ENCODE measurements at places on chromosomes 4 and X. TPM values are rescaled to one million over a fixed set of nuclear protein-coding genes. Genes with fewer than 3 reads are reported as not detected.

The RAB39B gene
- 0.63 TPM for total RNA-seq

The FMR1NB gene
- total RNA-seq: not detected

The HTR2C gene
- total RNA-seq: not detected

The VCX2 gene
- not detected for total RNA-seq

The TCEAL2 gene
- total RNA-seq: not detected

The SPP1 gene
- 221 TPM for total RNA-seq

The TAF7L gene
- total RNA-seq: not detected

The SSX4B gene
- not detected for total RNA-seq

The MAGEA2B gene
- total RNA-seq: not detected

The TMPRSS11F gene
- total RNA-seq: not detected

The TRPC5OS gene
- not detected for total RNA-seq

The MUC7 gene
- not detected for total RNA-seq
